ENCODE measurements at places on chromosomes 16 and 17.

DNA sequence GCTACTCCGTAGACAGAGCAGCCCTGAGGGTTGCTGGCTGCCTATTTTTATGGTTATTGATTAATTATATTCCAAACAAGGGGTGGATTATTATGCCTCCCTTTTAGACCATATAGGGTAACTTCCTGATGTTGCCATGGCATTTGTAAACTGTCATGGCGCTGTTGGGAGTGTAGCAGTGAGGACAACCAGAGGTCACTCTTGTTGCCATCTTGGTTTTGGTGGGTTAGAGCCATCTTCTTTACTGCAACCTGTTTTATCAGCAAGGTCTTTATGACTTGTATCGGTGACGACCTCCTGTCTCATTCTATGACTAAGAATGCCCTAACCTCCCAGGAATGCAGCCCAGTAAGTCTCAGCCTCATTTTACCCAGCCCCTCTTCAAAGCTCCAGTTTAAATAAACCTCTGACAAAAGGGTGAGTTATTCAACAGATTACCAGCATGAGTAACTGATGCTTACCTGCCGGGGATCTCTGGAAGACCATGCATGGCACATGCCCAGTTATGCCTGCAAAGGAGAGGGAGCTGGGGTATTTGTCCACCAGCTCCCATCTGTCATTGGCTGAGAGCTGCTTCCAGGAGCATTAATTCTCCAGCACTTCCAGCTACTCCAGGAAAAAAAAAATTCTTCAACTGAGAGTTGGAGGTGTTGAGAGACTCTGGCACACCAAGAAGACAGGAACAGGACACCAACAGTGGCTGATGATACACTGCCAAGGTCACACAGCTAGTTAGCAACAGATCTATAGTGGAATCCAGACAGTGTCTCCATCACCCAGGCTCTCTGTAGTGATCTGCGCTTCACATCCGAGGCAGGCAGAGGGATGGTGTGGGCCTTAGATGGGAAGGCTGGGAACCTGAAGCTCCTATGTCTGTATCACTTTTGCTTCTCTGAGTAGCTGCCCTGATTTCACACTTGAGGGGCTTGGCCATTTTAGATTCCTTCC lies 36.6 kb upstream of the IL21R start:
- no peak for DNase-seq

GRCh38 chr16:88569614-88569984 lies 604 bp upstream of the ZC3H18 start:
- no peak for DNase-seq

GRCh38 chr17:17816240-17816814 lies 20.5 kb downstream of the SREBF1 start:
- DNase-seq: no peak

GRCh38 chr17:15741624-15742023 lies 9.5 kb downstream of the TBC1D26 start:
- no peak for DNase-seq
